ENCODE measurements at places on chromosomes 1 and 21. TPM values are rescaled to one million over a fixed set of nuclear protein-coding genes. Genes with fewer than 3 reads are reported as not detected.

HAO2 gene
- total RNA-seq, result not detected

CCSAP gene
- 4.9 TPM for total RNA-seq

- DNase-seq, result no peak
Observed at GRCh38 chr1:74486036-74486435, 26.4 kb downstream of the LRRC53 start.

GRCh38 chr1:160062230-160062532 lies 7.8 kb downstream of the KCNJ10 start:
- DNase-seq, result no peak

- no peak for DNase-seq
Observed at GRCh38 chr1:14568716-14569355, 29.6 kb upstream of the KAZN start.

GRCh38 chr1:235006816-235007215 lies 121.8 kb downstream of the TOMM20 start:
- DNase-seq, result no peak

DNA sequence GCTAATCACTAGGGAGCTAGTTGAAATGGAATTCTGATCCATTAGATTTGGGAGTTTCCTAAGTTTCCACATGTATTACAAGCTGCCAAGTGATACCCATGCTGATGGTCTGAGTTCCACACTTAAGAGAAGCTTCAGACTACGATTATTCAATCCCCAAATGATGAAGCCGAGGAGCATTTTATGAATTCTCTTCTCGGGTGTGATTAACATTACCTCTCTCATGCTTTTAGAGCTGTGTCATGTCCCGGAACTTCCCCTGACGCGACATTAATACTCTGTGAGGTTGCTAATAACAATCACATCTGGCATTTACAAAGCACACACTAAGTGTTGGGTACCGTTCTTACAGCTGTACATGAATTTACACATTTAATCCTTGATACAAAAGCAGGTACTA lies 63.0 kb downstream of the KCNJ15 start:
- no peak for DNase-seq

NUP210L gene
- 0.30 TPM for total RNA-seq

PROK1 gene
- total RNA-seq, result not detected

LRRC71 gene
- total RNA-seq, result 7.7 TPM

LCE2A gene
- total RNA-seq, result not detected

SPSB1 gene
- 31.4 TPM for total RNA-seq

ZNF695 gene
- total RNA-seq, result 0.10 TPM

DNA sequence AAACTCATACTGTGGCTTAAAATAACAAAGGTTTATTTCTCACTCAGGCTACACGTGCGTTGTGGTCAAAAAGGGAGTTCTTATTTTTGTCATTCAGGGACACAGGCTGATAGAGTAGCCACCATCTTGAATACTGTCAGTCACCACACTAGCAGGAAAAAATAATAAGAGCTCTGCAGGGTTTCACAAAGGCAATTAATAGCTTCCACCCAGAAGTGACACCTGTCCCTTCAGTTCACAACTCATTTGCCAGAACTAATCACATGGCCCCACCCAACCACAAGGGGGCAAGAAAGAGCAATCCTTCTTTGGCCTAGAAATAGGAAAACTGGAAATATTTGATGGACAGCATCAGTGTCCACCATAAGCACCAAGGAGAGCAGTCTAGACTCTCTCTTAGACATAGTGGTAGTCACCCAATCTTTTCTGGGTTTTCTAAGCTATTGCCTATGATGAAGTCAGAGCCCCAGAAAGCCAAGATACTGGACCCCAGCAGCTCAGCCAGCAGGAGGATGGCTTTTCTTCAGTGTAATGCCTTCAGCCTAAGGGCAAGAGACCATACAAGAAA lies 8.2 kb downstream of the HAPLN2 start:
- no peak for DNase-seq

DNA sequence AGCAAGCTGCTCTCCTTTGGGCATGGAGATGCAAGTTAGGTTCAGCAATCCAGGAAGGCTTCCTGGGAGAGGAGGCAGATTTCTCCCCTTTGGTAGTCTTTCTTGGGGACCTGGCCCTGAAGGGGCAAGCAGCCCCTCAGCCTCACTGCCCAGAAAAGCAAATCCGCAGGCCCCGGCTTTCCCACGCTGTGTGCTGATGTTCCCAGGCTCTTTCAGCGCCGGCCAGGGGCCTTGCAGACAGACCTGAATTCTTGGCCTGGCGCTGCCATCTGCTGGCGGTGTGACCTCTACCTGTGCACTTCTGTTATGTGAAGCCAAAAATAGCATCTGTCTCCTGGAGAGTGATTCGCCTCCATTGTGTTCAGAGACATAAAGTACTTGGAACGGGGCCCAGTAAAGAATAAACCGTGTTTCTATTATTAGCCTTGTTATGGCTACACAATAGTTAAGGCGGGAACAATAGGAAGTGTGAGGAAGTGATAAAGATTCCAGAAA lies 64.8 kb downstream of the ALPL start:
- no peak for DNase-seq

- no peak for DNase-seq
Observed at GRCh38 chr1:232186931-232187330, 443.0 kb downstream of the SIPA1L2 start.

GRCh38 chr1:116769561-116769977 lies 15.3 kb downstream of the CD2 start:
- no peak for DNase-seq

HSD3B2 gene
- total RNA-seq, result 2.1 TPM

EXO1 gene
- total RNA-seq, result 2.0 TPM

GRCh38 chr1:114379987-114380386 lies 131.0 kb downstream of the TRIM33 start:
- DNase-seq, result no peak

- DNase-seq, result no peak
Observed at GRCh38 chr21:41322496-41323382, 6.1 kb downstream of the FAM3B start.

DNA sequence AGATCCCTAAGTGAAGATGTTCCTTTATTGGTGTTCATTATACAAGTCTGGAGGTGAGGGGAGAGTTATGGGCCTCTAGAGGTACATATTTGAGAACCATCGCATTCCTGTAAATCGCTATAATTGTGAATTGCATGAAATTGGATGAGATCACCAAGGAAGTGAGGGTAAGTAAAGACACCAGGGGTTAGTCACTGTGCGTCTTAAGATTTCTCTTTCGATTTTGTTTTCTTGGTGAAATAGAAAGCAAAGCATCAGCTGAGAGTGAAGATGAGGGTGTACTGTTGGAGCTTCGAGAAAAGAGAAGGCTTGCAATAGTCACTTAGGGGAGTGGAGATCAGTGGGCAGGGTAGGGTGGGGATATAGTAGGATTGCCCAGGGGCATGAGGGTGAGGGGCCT lies 82.1 kb downstream of the RAVER2 start:
- no peak for DNase-seq

DNA sequence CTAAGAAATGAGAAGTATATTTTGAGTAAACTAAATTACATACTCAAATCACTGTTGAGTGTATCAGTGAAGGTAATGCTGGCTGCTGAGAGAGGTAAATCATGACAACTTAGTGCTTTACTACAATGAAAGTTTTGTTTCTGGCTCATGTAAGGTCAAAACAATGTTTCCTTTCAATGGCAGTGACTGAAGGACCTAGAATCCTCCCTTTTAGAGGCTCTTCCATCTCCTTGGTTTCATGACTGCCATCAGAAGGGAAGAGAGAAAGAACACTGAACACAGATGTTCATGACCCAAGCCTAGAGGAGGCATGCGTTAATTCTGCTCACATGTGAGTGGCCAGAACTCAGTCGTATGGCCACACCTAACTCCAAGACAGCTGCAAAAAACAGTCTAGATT lies 130.6 kb downstream of the AKT3 start:
- no peak for DNase-seq

DNA sequence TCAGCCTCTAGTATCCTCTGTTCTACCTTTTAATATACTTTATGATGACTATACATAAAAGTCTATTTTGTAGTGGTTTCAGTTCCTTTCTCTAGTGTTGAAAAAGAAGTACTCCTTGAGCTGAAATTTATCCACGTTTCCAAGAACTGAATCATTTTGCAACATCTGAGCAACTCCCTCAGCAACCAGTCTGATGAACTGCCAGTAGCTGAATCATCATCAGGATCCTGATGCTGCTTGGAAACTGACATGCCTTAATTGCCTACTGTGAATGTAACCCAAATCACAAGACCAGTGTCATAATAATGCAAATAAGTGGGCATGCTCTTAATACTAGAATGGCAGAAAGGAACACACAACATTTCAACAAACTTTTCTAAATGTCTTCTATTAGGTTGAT lies 103.3 kb downstream of the CYYR1 start:
- DNase-seq, result no peak

VCAM1 gene
- total RNA-seq, result 1.0 TPM

DNA sequence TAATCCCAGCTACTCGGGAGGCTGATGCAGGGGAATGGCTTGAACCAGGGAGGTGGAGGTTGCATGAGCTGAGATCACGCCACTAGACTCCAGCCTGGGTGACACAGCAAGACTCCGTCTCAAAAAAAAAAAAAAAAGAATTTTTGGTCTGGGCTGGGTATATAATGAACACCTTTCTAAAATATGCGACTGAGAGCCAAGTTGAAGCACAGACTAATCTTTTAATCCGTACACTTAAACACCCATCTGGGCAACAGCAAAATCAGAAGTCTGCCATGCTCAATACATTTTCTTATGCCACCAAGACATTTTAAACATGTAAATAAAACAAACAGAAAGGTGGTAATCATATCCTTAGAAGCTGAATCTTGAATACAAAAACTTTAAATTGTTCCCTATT lies 31.6 kb upstream of the ABCB10 start:
- no peak for DNase-seq
